ENCODE measurements at places on chromosomes 16 and 17. TPM values are rescaled to one million over a fixed set of nuclear protein-coding genes. Genes with fewer than 3 reads are reported as not detected.

GRCh38 chr17:49015179-49015923, 18.2 kb downstream of the IGF2BP1 start:
- DNase-seq: no peak

DNA sequence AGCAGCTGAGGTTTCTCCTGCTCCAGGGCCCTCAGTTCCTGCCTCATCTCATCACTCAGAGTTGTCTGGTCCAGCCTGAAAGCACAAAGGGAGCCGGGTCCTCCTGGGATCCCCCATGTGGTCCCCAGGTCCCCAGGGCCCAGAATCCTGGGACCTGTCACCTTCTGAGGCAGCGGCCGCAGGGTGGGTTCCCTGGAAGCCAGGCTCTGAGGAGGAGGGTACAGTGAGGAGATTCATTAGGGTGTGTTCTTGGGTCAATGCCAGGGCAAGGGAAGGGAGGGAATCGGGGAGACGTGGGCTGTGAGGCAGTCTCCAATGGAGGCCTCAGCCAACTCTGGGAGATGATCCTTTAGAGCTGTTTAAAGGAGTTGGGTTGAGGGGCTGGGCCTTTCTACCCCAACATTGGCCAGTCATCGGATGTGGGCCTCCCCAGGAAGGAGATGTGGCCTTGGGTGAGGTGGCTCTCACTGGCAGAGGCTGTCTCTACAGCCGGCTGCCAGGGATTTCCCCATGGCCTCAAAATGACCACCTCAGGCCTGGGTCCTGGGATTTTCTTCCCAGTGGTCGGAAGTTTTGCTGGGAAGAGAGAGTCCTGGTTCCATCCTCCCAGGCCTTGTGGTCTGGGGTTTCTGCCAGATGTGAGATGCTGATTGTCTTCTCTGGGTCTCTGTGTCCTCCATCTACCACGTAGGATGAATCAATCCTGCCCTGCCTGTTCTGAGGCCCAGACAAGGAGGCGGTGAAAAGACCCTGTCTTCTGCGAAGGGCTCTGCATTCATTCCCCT, 47.3 kb downstream of the NLRP1 start:
- DNase-seq: no peak

- DNase-seq: peak; percentile 2
Observed at GRCh38 chr16:6926762-6927161, 405.9 kb upstream of the RBFOX1 start.

ZDHHC1 gene
- 2.3 TPM for total RNA-seq

DNA sequence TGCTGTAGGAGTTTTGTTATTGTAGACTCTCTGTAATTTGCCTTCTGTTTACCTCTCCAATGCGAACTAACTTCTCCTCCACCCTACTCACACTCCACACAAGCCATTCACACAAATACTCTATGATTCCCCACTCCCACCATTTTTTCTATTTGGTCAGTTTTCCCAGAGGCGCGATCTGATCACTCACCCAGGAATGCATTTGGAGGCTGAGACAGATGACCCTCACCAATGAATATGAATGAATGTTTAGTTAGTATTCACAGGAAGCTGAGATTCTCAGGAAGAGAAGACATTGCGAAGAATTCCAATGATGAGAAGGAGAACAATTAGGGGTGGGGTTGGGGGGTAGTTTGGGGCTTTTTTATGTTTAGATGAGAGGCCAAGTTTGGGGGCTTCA, 10.5 kb upstream of the ANKFN1 start:
- DNase-seq: no peak

DNA sequence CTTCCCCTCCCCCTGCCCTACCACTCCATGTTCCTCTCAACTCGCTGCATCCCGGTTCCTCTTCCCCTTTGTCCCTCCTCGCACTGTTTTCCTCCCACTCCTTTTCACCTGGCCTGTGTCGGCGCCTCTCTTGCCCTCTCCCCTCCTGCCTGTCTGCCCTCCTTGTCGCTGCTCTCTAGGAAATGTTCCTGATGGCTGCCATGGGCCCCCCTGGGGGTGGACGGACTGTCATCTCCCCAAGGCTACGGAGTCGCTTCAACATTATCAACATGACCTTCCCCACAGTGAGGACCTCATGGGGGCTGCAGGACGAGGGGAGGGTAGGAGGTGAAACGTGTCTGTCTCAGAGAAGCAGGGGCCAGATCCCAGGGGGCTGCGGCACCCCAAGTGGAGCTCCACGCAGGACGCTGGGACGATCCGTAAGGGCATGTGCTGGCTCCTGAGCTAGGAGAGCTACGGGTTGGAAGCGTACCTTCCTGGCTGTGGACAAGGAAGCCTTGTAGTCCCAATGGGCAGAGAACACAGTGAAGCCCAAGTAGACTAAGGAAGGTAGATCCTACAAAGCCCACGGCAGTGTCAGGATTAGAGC, 39.8 kb upstream of the KDM6B start:
- DNase-seq: no peak

DNA sequence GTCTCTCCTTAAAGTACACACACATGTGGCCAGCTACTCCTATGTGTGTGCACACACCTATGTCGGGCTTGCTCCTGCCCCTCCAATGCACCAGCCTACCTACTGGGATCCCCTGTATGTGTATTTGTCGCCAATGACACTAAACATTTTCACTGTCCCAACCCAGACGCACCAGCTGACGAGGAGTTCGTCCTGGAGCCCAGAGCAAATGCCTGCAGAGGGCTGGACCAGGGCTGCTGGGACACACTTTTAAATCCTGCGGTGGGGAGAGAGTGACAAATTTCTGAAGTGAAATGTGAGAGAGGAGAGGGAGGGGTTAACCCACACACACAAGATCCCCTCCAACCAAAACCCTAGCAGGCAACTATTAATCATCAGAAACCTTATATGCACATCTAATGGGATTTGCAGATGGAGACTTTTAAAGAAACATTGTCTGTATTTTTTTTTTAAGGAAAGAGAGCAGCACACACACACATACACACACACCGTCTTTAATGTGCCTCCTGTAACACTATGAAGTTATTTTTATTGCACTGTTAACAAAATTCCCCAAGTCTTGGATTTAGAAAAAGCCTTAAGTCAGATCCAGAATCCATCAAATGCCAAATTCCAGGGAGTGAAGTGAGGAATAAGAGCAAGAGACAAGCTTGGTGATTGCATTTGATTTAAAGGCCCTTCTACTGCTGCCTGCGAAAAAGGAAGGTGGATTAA, at the start of gene MEOX1:
Gene MEOX1 (minus strand): TSS at position 224 of the 714 bp plus-strand sequence. CDS start 388 bp downstream, outside the sequence.
- no peak for DNase-seq

MARCHF10 gene
- total RNA-seq: not detected

Measured in GM23338 (cell line).